Natural killer cell (primary cell): ENCODE measurements at places on chromosomes 16 and 17. TPM values are rescaled to one million over a fixed set of nuclear protein-coding genes. Genes with fewer than 3 reads are reported as not detected.
A peak's percentile ranks its signal among the peaks of the same experiment; 100 is the strongest.

- no peaks in the 10 kb centered on the region for H3K36me3 ChIP-seq
- no peak overlapping the region for H3K27ac ChIP-seq
- no peaks in the 10 kb centered on the region for H3K4me1 ChIP-seq
- no peak overlapping the region for H3K4me3 ChIP-seq
- DNase-seq: no peak
These were observed 483.1 kb upstream of the PSMD7 start for GRCh38 chr16:73813527-73813926.

TBC1D3K gene
- not detected for total RNA-seq

- H3K36me3 ChIP-seq: no peaks in the 10 kb centered on the region
- H3K27me3 ChIP-seq: no peaks in the 10 kb centered on the region
- DNase-seq: peak; percentile 82
- peak within 1 kb of the TSS; percentile 77 for H3K4me3 ChIP-seq
These were observed at the start of gene RAI1 for GRCh38 chr17:17681187-17681743. RAI1 (plus strand) TSS chr17:17681458; CDS start chr17:17792949, 111,491 bp downstream.

TNFRSF13B gene
- total RNA-seq: 7.7 TPM
